ENCODE measurements at places on chromosomes 5 and 9.

DNA sequence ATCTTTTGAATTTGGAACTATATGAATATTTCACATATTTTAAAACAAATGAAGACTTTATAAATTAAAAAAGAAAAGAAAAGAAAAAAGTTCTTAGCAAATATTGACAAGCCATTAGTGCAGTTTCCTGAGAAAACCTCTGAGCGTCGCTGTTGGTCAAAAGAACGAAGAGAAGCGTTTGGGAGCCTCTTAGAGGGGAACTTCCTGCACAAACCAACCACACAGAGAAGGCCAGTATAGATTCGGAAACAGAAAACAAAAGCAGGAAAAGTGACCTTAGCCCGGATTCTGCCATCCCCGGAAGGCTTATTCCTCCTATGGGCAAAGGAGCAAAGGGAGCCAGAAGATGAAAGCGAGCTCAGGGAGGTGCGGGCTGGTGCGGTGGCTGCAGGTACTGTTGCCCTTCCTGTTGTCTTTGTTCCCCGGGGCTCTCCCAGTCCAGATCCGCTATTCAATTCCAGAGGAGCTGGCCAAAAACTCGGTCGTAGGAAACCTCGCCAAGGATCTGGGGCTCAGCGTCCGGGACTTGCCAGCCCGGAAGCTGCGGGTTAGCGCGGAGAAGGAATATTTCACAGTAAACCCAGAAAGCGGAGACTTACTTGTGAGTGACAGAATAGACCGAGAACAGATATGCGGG, at the start of gene PCDHGB2:
PCDHGB2 (plus strand) TSS at position 205 of the 637 bp plus-strand sequence; CDS start at position 347, 142 bp downstream.
- peak; percentile 15 for DNase-seq

DNA sequence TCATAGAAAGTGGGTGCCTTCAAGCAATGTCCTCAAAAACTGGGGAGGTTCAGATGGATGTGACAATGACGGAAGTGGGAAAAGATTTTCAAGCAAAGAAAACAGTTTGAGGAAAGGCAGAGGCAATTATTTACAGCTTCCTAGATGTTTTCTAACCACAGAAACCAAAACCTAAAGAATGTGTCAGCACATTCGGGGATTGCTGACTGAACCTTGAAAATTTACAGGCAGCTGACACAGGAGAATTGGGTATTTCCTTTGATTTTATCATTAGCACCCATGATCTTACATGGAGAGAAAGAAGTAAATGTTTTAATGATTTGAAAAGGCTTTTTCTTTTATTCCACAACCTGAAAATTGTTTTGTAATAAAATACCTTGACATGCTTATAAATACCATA, 369.0 kb downstream of the ACTL7B start:
- DNase-seq, result no peak

DNA sequence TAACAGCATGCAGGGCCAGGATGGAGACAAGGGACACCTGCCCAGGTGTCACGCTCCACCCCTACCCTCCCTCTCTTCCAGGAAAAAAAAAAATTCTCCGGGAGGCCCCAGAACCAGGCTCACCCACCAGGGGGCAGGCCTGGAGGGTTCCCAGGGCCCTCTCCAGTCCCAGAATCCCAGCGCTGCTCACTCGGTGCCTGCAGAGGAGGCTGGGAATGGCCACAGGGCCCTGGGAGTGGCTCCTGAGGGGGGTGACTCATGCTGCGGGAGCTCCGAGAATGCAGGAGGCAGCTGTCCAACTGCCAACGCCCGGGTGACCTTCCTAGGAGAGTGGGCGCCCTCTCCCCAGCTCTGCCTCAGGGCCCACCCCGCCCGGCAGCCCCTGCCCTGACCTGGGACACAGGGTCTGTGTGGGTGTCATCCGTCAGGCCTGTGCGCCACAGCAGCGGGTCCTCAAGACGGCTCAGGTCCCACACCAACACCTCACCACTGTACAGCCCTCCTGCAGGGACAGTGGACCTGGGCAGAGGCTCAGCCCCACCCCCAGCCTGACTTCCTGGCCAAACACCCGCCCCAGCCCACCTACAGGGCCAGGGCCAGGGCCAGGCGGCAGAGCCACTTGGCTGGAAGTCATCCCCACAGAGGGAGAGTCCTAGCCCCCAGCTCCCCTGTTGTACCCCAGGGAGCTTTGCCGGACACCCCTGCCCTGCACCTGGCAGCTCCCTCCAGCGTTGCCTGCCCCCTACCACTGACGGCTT, 21.2 kb downstream of the DYNC2I2 start:
- peak; percentile 50 for DNase-seq

GRCh38 chr5:64149268-64149667, 16.4 kb upstream of the RNF180 start:
- DNase-seq, result no peak

GRCh38 chr9:78296201-78296892, 578 bp upstream of the PSAT1 start:
- DNase-seq, result peak; percentile 77

GRCh38 chr5:102789469-102789868, 34.4 kb downstream of the PAM start:
- DNase-seq, result no peak

- DNase-seq, result no peak
These were observed 524 bp downstream of the CCNB1 start for GRCh38 chr5:69167493-69167855.

GRCh38 chr9:70060148-70060882, 16.7 kb downstream of the MAMDC2 start:
- no peak for DNase-seq

DNA sequence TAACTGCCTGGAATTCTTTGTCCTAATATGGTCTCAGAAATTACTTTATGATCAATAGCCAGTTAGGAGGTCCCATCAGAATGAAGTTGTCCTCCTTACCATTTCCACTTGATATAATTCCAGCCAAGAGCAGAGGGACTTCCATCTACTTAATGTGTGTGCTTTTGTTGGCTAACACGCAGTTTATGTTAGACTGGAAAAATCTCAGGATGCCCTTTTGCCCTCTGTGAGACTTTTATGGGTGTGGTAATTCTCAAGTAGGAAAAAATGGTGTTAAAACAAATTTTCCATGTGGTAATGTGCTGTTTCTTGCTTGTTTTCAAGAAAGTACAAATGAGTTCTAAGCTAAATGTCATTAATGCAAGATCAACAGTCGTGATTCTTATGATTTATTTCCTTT, 327.1 kb downstream of the MTRR start:
- no peak for DNase-seq

GRCh38 chr9:35374436-35374835, 115.5 kb upstream of the RUSC2 start:
- no peak for DNase-seq

DNA sequence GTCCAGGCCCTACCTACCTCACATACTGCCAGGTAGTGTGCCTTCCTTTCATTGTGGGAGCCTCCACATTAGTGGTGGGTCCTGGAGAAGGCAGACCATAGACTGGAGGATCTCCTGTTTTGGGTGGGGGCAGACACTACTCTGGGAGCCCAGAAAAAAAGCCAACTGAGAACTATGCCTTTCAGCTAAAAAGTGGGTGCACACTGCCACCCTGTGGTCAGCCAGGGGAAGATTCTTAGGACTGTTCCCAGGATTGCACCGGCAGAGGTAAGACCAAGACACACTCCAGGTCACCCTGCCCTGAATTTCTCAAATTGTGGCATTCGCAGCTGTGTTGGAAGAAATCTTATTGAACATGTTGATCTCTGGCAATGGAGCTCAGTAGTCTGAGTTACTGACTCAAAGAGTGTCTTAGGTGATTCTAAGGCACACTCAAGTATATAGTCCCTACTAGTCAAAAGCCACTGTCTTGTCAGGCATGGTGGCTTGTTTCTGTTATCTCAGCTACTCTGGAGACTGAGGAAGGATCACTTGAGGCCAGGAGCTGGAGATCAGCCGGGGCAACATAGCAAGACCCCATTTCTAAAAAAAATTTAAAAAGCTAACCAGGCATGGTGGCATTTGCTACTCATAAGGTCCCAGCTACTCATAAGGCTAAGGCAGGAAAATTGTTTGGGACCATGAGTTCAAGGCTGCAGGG, 3.6 kb downstream of the SIGMAR1 start:
- peak; percentile 61 for DNase-seq

- no peak for DNase-seq
These were observed 207.5 kb downstream of the MELK start for GRCh38 chr9:36780186-36780585.

GRCh38 chr9:4095484-4095883, 204.4 kb downstream of the GLIS3 start:
- peak; percentile 18 for DNase-seq

GRCh38 chr5:178350361-178351220, 118.0 kb upstream of the PHYKPL start:
- no peak for DNase-seq

DNA sequence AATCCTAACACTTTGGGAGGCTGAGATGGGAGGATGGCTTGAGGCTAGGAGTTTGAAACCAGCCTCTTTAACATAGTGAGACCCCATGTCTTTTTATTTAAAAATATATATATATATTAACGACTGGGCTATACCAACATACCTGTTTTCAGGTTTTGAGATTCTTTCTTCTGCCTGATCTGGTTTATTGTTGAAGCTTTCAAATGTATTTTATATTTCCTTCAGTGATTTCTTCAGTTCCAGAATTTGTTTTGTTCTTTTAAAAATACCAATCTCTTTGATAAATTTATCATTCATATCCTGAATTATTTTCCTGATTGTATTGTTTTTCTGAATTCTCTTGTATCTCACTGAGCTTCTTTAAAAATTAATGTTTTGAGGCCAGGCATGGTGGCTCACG, 31.2 kb downstream of the OGN start:
- DNase-seq, result no peak

GRCh38 chr5:59216841-59217240, 634.0 kb downstream of the RAB3C start:
- DNase-seq, result no peak

DNA sequence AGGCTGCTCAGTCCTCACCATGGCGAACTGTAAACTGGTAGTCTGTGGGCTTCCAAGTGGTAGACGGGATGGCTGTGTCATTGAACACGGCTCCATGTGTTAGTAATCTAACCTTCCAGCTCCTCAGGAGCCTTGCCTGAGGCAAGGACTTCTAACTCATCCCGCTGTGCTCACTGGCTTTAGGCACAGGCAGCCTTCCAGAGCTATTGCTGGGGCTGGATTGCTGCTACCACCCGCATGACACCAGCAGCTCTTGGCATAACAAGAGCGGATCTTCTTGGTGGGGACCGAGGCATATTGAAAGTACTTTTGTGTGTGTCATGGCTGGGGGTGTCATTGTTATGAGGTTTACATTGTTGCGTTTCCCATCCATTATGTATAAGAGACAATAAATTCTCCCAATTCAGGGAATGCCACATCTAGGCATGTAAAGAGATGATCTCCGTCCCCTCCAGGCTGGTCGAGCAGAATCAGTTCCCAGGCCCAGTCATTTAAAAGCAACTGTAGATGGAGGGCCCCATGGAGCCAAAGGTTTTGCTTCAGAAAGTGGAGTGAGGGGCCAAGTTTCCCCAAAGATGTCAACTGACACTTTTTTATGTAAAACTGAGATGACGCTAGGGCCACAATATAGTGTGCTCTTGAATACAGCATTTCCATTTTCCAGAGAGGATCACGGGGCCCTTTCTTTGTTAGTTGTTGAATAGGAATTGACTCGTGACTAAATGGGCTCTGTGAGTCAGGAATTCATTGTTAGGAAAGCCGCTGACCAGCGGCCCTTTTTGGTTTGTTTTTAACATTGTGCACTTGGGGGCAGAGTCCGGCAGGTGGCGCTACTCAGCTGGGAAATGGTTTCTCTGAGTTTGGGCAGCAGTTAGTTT, 759.5 kb downstream of the TAF11L14 start:
- peak; percentile 73 for DNase-seq

GRCh38 chr5:96427824-96428223, 5.2 kb downstream of the PCSK1 start:
- DNase-seq, result no peak

- DNase-seq, result no peak
These were observed 28.6 kb downstream of the C9orf153 start for GRCh38 chr9:86230858-86231257.

DNA sequence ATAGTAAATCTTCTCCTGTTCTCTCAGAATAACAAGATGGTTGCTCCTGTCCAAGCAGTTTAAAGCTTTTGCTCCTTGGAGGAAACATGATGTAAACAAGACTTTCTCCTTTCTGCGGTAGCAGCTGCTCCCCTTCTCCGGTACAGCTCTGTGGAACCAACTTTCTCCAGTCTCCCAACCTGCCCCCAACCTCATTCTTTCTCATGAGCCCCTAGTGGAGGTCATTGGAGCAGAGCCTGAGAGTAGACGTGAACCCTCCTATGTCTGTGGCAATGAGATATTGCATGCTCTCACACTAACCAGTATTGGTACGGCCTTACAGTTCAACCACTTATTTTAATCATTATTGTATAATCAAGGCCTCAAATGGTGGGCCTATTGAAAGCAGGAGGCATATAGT, 483.8 kb upstream of the CDH10 start:
- DNase-seq, result no peak

- no peak for DNase-seq
These were observed 3.2 kb downstream of the RAB24 start for GRCh38 chr5:177300236-177300880.

- no peak for DNase-seq
These were observed 352.7 kb downstream of the ZNF608 start for GRCh38 chr5:124393584-124394379.

DNA sequence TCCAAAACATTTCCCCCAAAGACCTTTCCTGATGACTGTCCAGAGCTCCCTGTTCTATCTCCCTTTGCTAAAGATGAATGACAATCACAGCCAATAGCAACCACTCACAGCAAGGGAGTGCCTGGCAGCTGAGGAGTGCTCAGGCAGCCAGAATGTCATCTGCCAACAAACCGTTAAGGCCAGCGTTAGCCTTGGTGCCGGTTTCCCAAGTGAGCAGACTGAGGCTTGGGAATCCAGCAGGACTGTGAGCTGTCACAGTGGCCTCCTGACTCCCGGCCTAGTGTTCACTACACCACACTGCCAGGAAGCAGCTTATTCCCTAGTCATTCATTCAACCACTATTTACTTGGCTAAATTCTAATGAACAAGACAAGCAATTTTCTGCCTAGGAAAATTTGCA, 24.7 kb downstream of the STK10 start:
- no peak for DNase-seq

- no peak for DNase-seq
These were observed 246.6 kb downstream of the DEPDC1B start for GRCh38 chr5:60453186-60453976.

- DNase-seq, result peak; percentile 77
These were observed 15.2 kb downstream of the GBGT1 start for GRCh38 chr9:133148199-133149129.

DNA sequence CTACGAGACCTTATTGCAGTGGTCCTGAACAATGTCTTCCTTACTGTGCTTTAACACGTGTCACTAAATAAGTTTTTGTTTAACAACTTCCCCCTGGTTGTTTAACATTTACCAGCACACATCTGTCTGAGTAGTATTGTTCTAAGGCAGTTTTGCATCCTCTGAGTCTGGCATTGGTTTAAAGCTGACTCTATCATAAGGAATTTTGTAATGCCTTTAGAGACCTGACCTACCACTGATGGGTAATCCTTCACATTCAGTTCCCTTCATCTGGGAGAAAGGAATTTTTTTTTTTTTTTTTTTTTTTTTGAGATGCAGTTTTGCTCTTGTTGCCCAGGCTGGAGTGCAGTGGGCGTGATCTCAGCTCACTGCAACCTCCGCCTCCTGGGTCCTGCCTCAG, 20.0 kb upstream of the PCAT7 start:
- no peak for DNase-seq

GRCh38 chr9:113514061-113514460, 50.5 kb downstream of the RGS3 start:
- DNase-seq, result no peak

- DNase-seq, result peak; percentile 38
These were observed 2.8 kb downstream of the GBGT1 start for GRCh38 chr9:133160742-133161546.
